ENCODE measurements at places on chromosomes 4 and X.
A peak's percentile ranks its signal among the peaks of the same experiment; 100 is the strongest.

- no peak for DNase-seq
These were observed 52.2 kb downstream of the AFM start for GRCh38 chr4:73533515-73534422.

DNA sequence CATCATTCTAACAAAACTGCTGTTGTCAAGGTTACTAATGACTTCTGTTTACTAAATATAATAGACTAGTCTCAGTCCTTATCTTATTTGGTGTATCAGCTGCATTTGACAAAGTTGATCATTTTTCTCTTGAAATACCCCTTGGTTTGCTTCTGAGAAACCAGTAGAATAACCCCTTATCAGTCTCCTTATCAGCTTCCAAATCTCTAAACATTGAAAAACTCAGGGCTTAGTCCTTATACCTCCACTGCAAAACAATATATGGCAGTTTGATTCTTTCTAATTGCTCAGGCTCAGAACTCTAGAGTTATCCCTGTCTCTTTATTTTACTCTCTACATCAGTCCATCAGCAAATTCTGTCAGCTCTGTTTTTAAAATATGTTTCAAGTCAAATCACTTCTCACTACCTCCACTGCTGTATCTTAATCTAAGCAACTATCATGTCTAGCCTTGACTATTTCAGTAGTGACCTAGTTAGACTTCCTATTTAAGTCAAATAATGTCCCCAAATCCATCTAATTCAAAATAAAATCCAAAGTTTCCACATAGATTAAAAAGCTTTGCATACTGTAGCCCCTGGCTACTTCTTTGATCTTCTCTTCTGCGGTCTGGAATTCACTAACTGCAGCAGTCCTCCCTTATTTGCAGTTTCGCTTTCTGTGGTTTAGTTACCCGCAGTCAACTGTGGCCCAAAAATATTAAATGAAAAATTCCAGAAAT is 87.1 kb upstream of the NPNT start:
- DNase-seq: no peak

DNA sequence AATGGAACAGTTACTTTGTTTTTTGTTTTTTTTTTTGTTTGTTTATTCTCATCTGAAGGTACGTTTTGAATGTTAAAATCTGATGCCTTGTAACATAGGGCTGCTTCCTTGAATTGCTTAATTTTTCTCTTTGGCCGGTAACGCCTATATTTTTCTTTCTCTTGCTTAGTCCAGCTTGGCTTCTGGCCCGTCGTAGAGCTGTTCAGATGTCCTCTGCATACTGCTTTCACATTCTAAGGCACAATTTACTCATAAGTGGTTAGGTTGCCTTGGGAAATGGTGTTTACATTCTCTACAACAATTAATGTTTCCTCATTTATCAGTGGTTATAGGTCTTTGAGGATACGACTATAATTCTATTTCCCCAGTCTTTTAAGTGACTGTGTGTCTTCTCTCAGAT is 7.9 kb downstream of the NONO start:
- no peak for DNase-seq

DNA sequence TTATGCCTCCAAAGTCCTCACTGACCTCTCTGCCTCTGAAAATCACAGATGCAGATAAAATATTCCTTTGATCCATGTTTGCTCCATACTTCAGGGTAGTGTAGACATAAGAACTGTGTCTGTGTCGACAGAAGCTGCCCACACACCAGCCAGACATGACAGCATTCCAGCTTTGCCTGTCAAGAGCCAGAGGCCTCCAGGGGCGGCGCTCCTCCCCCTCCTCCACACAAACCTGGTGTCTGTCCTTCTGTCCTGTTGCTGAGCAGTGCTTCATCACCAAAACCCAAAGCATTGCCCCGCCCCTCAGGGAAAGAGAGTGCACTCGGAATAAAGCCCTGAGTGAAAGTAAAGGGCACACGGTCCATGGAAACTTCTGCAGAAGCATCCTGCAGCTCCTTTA is 379.4 kb downstream of the FBXW7 start:
- no peak for DNase-seq

DNA sequence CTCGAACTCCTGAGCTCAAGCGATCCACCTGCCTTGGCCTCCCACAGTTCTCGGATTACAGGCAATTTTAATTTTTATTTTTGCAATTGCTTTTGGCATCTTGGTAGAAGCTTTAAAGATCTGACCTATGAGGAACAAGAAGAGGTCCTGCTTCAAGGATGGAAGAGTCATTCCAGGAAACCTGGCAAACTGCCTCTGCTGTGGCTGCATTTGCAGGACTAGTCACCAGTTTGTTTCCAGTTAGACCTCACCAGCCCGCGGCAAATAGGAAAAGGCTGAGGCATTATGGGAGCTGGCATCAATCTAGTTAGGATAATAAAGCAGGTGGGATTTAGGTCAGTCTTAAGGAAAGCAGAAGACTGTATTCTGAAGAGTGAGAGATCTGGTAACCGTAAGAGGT is 51.9 kb upstream of the LAS1L start:
- DNase-seq: peak; percentile 18

DNA sequence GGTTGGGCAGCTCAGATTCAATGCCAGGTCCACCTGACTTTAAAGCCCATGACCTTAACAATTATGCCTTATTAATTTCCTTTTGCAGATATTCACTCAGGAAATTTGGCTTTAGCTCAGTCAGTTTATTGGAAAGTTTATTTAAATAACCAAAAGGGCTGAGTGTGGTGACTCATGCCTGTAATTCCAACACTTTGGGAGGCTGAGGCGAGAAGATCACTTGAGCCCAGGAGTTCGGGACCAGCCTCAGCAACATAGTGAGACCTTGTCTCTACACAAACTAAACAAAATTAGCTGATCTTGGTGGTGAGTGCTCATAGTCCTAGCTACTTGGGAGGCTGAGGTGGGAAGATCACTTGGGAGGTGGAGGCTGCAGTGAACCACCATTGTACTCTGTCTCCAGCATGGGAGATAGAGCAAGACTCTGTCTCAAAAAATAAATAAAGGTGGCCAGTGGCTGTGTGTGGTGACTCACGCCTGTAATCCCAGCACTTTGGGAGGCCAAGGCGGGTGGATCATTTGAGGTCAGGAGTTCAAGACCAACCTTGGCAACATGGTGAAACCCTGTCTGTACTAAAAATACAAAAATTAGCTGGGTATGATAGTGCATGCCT is 43.3 kb downstream of the RHOH start:
- DNase-seq: peak; percentile 31

GRCh38 chrX:9072281-9072680 is 38.4 kb upstream of the FAM9B start:
- peak; percentile 26 for DNase-seq

DNA sequence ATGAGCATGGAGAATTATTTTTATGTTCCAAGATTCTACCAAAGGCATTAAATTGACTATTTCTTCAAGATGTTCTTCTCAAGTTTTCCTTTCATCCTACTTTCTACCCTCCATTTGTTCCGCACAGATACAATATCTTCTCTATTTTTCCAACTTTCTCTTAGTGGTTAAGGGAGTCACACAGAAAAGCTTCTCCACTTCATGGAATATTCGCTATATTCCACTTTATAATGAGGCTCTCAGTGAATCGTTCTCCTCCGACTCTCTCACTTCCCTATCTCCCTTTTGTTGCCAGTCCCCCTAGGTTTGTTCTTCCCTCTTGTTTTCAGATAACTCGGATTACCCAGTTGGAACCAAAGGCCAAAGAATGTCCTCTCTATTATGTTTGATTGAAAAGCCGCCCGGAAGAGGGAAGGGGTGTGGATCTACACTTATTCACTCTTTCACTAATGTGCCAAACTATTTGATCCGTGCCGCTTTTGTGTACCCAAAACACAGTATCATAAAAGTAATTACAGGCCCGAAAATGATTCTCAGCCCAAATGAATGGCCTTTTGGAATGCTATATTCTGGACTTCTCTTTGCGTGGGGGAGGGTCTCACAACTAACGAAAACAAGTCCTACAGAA is 1.2 kb downstream of the SH3D19 start:
- DNase-seq: no peak

DNA sequence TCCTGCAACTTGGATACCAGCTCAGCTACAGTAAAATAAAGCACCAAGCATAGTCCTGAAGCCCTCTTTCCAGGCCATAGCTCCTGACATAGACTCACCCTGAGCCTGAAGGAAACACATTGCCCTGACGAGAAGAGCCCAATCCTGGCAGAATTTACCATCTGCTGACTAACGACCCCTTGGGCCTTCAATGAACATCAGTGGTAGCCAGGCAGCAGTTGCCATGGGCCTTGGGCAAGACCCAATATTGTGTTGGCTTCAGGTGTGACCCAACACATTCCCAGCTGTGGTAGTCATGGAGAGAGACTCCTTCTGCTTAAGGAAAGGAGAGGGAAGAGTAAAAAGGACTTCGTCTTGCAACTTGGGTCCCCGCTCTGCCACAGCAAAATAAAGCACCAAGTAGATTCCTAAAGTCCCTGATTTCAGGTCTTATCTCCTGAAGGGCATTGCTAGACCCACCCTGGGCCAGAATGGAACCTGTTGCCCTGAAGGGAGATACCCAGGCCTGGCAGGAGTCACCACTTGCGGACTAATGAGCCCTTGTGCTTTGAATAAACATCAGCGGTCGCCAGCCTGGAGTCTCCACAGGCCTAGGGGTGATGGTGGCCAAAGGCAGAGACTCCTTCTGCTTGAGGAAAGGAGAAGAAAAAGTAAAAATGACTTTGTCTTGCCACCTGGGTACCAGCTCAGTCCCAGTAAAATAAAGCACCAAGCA is 902.6 kb downstream of the C4orf33 start:
- DNase-seq: no peak

DNA sequence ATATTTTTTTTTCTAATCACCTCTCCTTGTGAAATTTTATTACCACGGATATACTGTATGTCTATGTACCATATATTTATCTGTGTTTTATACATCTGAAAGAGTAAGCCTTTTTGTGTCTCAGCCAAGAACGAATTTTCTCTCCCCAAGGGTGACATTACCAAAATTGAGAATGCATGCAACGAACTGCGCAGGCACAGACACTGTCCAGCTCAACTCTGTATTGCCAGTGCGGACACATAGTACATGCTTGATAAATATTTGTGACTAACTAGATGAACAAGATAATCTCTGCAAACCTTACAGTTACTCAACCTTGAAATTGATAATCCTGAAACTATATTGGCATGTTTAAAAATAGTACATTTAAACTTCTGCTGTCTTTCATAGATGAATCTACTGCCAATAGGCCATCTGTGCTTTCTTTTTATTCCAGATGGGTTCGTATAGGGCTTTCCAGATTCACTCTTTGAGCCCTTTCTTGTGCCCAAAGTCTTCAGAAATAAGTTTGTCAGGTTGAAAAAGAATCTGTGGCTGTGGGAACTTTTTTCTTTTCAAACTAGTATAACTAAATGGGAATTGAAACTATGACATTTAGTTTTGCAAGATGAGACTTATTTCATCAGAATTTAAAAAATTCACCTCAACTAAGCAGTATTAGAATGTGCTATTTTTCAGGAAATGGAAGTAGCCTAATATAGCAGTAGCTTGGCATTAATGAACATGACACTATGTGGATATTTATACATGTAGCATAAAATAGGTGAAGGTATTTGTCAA is 38.9 kb downstream of the DTHD1 start:
- no peak for DNase-seq

DNA sequence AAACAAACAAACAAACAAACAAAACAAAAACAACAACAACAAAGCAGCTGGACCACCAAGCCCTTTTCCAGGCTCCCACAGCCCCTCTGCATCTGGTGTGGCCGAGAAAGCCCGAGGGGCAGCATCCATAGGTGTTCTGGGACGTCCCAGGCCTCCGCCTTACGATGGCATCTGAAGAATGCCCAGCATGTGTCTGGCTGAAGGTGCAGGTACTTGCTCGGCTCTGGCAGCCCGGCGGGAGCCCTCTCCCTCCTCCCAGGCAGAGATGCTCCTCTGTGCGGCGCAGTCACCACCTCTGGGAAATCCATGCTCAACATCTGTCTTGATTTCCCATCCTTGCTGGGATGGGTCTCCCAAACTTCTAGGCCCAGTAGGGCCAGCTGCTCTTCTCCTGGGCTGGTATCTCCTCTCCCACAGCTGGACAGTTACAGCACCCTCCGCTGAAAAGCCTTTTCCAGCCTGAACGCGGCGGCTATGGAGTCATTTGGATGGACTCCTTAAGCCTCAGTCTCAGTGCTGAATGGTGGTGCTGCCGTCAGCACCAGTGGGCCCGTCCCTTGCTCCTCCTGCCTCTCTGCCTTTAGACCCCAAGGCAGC is 4.3 kb downstream of the PSAPL1 start:
- no peak for DNase-seq

GRCh38 chr4:22686141-22686540 is 6.6 kb upstream of the GBA3 start:
- DNase-seq: peak; percentile 20

GRCh38 chrX:136417806-136418205 is 69.9 kb upstream of the BRS3 start:
- no peak for DNase-seq

GRCh38 chr4:43379016-43379415 is 486.5 kb downstream of the GRXCR1 start:
- DNase-seq: no peak

All from fibroblast of skin of right biceps (primary cell).